Activated CD8-positive, alpha-beta memory T cell treated with anti-CD3 and anti-CD28 coated beads for 36 hours (primary cell): ENCODE measurements at places on chromosomes 3 and 15. TPM values are rescaled to one million over a fixed set of nuclear protein-coding genes. Genes with fewer than 3 reads are reported as not detected.

CHCHD4 gene
- 27.0 TPM for total RNA-seq

FAM107A gene
- not detected for total RNA-seq

TRAIP gene
- 22.5 TPM for total RNA-seq

PXK gene
- 31.7 TPM for total RNA-seq

CELF6 gene
- 0.23 TPM for total RNA-seq

NRROS gene
- total RNA-seq, result 21.9 TPM

ABI3BP gene
- 0.11 TPM for total RNA-seq

CACNA2D2 gene
- total RNA-seq, result 0.67 TPM

B3GALNT1 gene
- 2.7 TPM for total RNA-seq

CA12 gene
- not detected for total RNA-seq

DTX3L gene
- 19.1 TPM for total RNA-seq

GOLGA8Q gene
- not detected for total RNA-seq

XIRP1 gene
- total RNA-seq, result 4.2 TPM

LPCAT4 gene
- 68.0 TPM for total RNA-seq

NEIL1 gene
- total RNA-seq, result 2.5 TPM

CIDEC gene
- total RNA-seq, result not detected

GUCA1C gene
- not detected for total RNA-seq

NPAP1 gene
- total RNA-seq, result not detected

ARL6IP5 gene
- total RNA-seq, result 102 TPM

SCG3 gene
- total RNA-seq, result not detected

SPATA12 gene
- not detected for total RNA-seq

PML gene
- 38.9 TPM for total RNA-seq

POPDC2 gene
- total RNA-seq, result 1.4 TPM

PRICKLE2 gene
- not detected for total RNA-seq

TIMMDC1 gene
- 164 TPM for total RNA-seq

LINGO1 gene
- total RNA-seq, result not detected

ATP13A5 gene
- not detected for total RNA-seq

MGLL gene
- 2.2 TPM for total RNA-seq

FLNB gene
- 14.3 TPM for total RNA-seq

GOLGA6A gene
- total RNA-seq, result not detected

THRB gene
- not detected for total RNA-seq

SCAANT1 gene
- not detected for total RNA-seq

KCNMB3 gene
- total RNA-seq, result 0.23 TPM

PAK6 gene
- total RNA-seq, result 2.3 TPM

EFCAB12 gene
- total RNA-seq, result 0.67 TPM

CDHR4 gene
- total RNA-seq, result not detected

CPN2 gene
- total RNA-seq, result not detected

CCRL2 gene
- 3.0 TPM for total RNA-seq

CLRN1 gene
- not detected for total RNA-seq

DPPA2 gene
- total RNA-seq, result not detected

HOMER2 gene
- 8.6 TPM for total RNA-seq

SLC28A2 gene
- not detected for total RNA-seq
